Coronary artery (tissue), 2 donors: ENCODE measurements at places on chromosomes 5 and 9.
A peak's percentile ranks its signal among the peaks of the same experiment; 100 is the strongest.

GRCh38 chr5:96433066-96433447 lies at the start of gene PCSK1:
Gene PCSK1, minus strand, starts transcription at chr5:96433248. Its CDS starts 206 bp downstream, at chr5:96433042.
- DNase-seq = no peak

GRCh38 chr5:111859533-111860270 lies 102.7 kb upstream of the NREP start:
- no peak for DNase-seq

GRCh38 chr5:160165137-160166068 lies 46.2 kb upstream of the PWWP2A start:
- DNase-seq = peak; percentile 97

- no peak for DNase-seq
These were observed 138.0 kb upstream of the KCNN2 start for GRCh38 chr5:114223866-114224265.

DNA sequence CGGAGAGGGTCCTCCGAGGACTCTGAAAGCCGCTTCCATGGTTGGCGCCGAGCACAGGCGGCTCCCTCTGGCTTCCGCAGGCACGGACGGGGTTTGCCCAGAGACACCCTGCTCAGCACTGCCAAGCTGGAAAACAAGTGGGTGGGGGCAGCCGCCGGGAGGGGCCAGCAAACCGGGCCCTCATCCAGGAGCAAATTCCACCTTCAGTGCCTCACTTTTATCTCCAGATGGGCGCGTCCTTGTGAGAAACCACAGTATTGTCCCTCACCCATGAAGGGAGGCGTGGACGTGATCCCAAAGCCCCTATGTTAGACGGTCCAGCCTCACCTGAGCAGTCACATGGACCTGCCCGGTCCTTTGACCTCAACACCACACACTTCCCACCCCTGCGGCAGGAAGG lies 29.0 kb downstream of the MED10 start:
- DNase-seq = no peak

DNA sequence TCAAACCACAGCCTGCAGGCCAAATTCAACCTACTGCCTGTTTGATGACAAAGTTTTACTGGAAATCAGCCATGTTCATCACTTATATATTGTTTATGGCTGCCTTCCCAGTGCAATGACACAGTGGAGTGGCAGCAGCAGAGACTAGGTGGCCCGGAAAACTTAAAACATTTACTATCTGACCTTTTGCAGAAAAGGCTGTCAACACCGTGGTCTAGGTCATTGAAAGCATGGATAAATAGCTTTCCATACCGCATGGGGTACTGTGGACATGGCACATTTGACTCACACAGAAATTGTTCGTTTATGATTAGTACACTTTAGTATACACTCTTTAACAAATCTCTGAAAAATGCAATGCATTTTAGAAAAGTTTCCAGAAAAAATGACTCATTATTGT lies 298.3 kb upstream of the EFNA5 start:
- no peak for DNase-seq

DNA sequence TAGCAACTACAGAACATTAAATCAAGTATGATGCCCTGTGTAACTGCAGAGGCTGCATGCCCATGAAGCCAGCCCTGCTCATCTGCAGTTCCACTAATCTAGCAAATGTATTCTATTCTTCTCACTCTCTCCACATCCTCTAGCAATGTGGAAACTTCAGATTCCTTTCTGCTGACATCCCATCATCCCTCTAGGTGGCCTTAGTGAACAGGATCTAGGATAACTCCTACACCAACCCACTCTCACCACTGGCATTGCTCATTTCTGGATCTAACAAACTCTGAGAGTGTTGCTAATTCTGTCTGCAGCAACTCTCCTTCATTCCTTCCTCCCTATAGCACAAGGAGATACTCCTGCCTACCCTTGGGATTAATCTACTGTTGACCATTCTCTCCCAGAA lies 80.8 kb downstream of the FAM81B start:
- DNase-seq = no peak

DNA sequence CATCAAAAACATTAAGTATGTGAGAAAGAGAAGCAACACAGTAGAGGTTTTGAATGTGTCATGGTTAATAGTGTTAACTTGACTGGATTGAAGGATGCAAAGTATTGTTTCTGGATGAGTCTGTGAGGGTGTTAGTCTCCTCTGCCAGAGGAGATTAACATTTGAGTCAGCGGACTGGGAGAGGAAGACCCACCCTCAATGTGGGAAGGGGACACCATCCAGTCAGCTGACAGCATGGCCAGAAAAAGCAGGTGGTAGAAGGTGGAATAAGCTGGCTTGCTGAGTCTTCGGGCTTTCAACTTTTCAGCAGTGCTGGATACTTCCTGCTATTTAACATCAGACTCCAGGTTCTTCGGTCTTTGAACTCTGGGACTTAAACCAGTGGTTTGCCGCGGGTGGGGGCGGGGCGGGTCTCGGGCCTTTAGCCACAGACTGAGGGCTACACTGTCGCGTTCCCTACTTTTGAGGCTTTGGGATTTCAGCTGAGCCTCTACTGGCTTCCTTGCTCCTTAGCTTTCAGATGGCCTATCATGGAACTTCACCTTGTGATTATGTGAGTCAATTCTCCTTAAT lies 309.9 kb upstream of the ST8SIA4 start:
- no peak for DNase-seq

DNA sequence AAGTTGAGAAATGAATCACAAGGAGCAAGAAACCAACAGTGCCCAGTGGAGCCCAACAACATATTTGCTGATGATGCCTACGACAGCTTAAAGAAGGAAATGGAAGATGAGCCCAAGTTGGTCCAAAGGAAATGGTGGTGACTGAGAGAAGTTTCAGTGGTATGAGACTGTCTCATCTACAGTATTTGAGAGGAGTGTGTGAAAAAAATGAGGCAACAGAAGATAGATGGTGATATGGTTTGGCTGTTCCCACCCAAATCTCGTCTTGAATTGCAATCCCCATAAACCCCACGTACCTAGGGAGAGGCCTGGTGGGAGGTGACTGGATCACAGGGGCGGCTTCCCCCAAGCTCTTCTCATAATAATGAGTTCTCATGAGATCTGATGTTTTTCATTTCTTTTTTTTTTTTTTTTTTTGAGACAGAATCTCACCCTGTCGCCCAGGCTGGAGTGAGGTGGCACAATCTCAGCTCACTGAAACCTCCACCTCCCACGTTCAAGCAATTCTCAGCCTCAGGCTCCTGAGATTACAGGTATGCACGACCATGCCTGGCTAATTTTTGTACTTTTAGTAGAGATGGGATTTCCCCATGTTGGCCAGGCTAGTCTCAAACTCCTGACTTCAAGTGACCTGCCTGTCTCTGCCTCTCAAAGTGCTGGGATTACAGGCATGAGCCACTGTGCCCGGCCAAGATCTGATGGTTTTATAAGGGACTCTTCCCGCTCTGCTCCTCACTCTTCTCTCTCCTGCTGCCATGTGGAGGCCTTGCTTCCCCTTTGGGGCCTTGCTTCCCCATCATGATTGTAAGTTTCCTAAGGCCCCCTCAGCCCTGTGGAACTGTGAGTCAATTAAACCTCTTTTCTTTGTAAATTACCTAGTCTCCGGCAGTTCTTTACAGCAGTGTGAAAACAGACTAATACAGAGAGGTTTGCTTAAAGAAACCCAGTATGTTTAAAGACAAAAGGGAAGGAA lies 30.2 kb downstream of the EFCAB9 start:
- DNase-seq = no peak
